ENCODE measurements at places on chromosomes 6 and 20.
A peak's percentile ranks its signal among the peaks of the same experiment; 100 is the strongest.

GRCh38 chr20:18672834-18673233, 85.0 kb downstream of the DTD1 start:
- no peak for DNase-seq

GRCh38 chr6:99334526-99335127, 14.8 kb downstream of the FAXC start:
- DNase-seq = peak; percentile 47

DNA sequence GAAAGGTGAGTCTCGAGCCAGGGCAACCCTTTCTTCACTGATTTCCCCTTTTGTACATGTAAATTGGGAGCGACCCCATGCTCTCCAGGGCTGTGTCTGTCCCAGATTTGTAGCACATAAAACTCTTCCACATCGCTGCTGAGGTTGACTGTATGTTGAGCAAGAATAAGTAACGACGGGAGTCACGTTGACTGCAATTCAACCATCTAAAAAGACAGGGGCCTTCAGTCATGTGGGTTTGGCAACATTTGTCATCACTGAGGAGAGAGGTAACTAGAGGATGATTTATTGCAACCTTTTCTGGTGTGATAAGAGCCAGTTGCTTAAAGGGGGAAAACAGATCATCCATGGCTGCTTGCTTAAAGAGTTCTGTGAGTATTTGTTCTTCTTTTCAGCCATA, 159.4 kb upstream of the SULF2 start:
- no peak for DNase-seq

- no peak for DNase-seq
These were observed 15.7 kb downstream of the CPNE5 start for GRCh38 chr6:36823421-36824096.

GRCh38 chr6:121055572-121056163, 278.6 kb downstream of the TBC1D32 start:
- DNase-seq = no peak

GRCh38 chr6:85674604-85675003, 31.9 kb upstream of the SYNCRIP start:
- peak; percentile 46 for DNase-seq

- DNase-seq = no peak
These were observed 169.7 kb downstream of the HAO1 start for GRCh38 chr20:7770578-7770977.

- no peak for DNase-seq
These were observed 232.8 kb downstream of the GRIK2 start for GRCh38 chr6:101626269-101626668.

- no peak for DNase-seq
These were observed 656.1 kb downstream of the COL12A1 start for GRCh38 chr6:74549746-74550145.

All from HL-60 (cell line).